ENCODE measurements at places on chromosomes 12 and 14.

- no peak for DNase-seq
These were observed 34.0 kb upstream of the CMKLR1 start for GRCh38 chr12:108373111-108373510.

DNA sequence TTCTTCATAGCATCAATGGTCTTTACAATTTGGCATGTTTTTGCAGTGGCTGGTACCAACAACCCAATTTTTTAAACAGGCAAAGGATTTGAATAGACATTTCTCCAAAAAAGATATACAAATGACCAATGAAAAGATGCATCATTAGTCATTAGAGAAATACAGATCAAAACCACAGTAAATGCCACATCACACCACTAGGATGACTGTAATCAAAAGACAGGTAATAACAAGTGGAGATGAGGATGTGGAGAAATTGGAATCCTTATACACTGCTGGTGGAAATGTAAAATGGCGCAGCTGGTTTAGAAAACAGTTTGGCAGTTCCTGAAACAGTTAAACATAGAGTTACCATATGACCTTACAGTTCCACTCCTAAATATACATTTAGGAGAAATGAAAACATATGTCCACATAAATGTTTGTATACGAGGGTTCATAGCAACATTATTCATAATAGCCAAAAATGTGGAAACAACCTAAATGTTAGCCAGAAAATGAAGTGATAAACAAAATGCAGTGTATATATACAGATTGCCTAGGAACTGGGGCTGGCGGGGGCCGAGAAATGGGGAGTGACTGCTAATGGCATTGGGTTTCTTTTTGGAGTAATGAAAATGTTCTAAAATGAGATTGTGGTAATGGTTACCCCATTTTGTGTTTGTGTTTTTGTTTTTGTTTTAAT, 55.2 kb downstream of the TGFB3 start:
- DNase-seq = no peak

- no peak for DNase-seq
These were observed 92.5 kb downstream of the SSPN start for GRCh38 chr12:26287671-26288381.

DNA sequence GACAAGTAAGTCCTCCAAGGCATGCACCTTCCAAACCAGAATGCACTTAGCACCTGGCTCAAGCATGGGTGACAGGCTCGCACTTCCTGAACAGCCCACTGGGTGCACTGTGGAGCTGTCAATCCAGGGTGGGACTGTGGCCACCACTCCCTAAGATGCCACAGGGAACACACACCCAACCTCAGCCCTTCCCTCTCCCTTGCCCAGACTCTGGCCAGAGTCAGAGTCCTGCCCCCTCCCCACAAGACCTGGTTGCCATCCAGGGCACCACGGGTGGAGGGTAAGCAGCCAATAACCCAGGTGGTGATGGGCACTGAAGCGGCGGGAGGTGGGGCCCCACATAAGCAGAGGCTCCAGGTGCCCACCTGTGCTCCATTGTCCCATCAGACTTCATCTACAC, 160.6 kb downstream of the MYRFL start:
- DNase-seq = no peak

DNA sequence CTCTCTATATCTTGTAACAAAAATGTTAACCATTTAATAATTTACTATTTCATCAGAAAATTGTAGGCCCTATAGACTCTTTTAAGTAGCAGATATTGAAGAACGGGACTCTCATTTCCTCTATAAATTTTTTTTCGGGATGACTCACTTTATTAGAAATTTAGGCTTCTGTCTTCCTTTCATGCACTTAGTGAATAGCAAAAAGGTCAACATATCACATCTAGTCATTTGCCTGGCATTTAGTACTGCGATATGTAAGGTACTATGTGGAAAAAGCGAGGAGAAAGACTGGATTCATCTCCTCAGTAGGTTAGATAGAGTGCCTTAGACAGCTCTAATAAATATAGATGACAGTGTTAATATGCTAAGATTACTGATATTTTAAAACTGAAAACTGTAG, 166.3 kb upstream of the PTPRQ start:
- DNase-seq = no peak

DNA sequence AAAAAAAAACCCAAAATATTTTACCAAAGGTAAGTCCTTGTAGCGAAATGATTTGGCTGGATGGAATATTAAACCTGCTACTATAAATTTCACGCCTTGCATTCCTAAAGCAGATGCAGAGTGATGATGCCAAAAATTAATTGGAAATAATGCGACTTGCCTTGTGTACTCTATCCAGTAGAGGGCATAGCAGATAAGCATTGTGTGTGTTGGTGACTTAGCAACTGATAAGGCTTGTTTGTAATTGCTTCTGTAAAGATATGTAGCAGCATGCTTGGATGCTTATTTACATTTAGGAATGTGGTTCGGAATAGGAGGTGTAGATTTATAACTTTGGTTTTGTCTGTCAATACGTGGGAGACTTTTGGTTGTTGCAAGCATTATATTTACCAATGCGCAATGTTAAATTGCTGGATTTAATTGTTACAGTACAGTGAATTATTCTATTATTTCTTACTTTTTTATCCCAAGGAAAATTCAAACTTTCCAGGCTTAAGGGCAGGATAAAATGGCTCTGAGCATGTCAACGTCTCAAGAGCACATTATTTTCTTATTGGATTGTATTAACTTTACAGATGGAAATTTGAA, 80.5 kb downstream of the TMEM260 start:
- DNase-seq = no peak

DNA sequence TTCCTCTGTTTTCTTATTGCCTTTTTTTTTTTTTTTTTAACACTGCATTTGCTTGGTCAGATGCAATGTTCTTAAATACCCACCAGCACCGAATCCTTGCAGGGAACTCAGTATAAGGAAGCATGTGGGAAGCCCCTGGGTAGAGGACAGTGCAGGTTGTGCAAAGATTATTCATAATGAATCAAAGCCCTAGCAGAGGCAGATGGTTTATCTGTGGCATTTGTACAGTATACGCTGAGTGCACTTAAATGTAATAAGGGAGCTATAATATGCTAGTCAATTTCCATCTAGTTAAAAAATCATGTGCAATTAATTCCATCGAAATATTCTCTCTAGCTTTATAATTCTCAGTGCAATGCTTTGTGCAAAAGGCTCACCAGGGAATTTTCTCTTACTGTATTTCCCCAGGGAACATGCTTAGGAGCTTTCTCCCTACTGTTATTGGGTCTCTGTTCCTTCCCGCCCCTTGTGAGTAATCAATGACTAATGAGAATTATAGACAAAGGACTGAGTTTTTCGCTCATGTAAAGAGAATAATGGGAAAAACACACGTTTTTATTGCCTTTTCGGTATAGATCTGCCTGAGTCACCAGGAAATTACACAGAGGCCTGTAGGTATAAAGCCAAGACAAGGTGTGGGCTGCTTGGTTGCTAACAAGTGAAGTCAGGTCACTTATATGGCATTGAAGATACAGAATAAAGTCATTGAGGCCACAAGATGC, 1214.3 kb upstream of the TMEM132C start:
- no peak for DNase-seq

GRCh38 chr14:82755923-82756322, 1222.3 kb upstream of the SEL1L start:
- DNase-seq = no peak

- no peak for DNase-seq
These were observed 91.9 kb downstream of the IGF1 start for GRCh38 chr12:102388469-102388868.

- no peak for DNase-seq
These were observed 113.3 kb downstream of the PRKD1 start for GRCh38 chr14:29814156-29815015.

- DNase-seq = no peak
These were observed 4.8 kb downstream of the ITGA7 start for GRCh38 chr12:55702861-55703260.

DNA sequence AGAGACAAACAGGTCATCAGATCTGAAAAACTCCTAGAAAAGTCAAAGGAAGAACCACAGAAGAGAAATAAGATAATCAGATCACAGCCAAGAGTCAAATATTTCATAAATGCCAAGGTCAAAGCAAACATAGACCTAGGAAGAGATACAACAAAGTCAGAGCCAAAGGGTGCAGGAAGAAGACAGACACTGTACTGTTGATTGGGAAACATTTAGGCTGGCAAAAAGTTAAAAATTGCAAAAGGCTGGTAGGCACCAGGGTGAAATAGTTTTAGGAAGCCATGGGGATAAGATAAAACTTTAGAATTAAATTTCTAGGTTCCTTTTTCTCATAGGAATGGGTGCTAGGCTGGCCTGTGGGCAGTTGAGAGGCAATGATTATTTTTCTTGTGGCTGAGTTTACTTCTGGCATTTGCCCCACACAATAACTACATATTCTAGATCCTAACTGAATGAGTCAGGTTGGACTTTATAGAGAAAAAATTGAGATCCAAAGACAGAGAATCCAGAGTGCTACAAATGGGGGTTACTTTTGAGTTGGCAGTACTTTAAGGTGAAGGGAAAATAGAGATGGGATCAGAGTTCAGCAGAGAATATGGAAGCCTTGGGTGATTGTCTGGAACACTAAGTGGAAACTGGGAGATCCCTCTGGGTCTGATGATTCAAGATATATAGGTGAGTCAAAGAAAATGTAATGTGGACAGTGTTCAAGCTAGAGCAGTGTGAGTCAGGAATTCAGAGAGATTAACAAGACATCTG, 215.5 kb downstream of the C12orf50 start:
- DNase-seq = no peak

GRCh38 chr12:83323866-83324265, 637.2 kb downstream of the TMTC2 start:
- no peak for DNase-seq

DNA sequence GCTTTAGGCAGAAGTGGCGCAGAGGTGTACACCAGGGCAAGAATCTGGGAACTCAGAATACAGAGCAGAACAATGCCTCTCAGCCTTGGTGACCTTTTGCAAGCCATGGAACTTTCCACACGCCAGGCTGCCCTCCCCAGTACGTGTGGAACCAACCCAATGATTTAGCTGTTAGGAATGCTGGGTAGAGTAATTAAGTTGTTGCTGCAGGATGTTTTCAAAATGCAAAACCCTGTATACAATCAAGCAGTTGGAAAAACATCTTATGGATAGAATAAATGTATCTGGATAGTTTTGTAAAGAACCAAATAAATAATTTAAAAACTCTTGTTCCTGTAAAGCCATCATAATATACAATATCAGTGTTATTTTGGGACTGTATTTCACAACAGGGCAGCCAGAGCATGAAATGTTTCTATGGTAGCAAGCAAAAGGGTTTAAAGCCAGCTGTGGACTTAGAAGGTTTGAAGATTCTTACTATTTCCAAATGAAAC, 19.4 kb downstream of the PPP1R36 start:
- no peak for DNase-seq

DNA sequence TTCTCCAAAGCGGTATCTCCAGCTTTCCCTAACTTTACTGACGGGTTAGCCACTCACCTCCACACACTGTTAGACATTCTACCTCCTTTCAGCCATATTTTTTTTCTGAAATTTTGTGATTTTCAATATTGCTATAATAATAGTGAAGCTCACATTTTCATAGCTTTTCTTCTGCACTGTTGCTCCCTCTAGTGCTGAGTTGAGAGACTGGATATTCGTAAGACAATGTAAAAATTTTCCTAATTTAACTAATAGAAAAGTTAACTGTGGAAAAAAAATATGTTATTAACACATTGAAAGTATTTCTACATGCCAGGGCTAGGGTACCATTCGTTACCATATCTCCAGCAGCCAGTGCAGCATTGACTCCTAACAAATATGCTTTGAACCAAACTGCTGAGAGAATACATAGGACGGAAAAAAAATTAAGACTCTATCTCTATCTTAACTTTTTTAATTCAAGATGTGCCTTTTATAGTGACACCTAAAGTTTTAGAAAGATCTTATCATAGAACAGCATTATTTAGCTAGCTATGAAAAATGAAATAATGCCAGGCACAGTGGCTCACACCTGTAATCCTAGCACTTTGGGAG, 48.7 kb upstream of the ABCC9 start:
- no peak for DNase-seq

DNA sequence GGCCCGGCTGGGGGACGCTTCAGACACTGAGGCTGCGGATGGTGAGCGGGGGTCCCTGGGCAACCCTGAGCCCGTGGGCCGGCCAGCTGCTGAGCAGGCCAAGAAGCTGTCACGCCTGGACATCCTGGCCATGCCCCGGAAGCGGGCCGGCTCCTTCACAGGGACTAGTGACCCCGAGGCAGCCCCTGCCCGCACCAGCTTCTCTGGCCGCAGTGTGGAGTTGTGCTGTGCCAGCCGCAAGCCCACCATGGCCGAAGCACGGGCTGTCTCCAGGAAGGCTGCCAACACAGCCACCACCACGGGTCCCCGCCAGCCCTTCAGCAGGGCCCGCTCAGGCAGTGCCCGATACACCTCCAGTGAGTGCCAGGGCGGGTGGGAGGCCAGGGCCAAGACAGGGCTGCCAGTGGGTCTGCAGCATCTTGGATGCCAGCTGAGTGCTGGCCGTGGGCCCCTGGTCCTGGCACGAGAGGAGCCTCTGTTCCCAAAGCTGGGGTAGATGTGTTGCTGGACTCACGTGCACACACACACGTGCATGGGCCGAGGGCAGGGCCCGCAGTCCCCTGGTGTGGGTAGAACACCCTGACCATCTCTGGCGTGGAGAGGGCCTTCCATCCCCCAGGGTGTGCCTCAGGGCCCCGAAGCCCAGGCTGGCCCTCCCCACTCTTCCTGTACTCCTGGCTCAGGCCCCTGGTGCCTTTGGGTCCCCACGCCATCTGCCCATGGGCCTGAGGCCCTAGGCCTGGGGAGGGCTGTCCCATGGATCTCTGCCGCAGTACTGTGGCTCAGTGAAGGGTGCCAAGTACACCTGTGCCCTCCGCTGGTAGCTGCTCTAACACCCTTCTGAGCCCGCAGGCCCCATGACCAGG, 22.8 kb downstream of the CEP170B start:
- DNase-seq = no peak

GRCh38 chr14:105168979-105169507, 467 bp upstream of the JAG2 start:
- no peak for DNase-seq

GRCh38 chr12:112162241-112162790, 37.0 kb downstream of the TRAFD1 start:
- DNase-seq = no peak

GRCh38 chr14:93183596-93184317, 940 bp downstream of the MOAP1 start:
- DNase-seq = no peak

GRCh38 chr14:76050797-76051392, 65.3 kb downstream of the IFT43 start:
- peak; percentile 29 for DNase-seq

DNA sequence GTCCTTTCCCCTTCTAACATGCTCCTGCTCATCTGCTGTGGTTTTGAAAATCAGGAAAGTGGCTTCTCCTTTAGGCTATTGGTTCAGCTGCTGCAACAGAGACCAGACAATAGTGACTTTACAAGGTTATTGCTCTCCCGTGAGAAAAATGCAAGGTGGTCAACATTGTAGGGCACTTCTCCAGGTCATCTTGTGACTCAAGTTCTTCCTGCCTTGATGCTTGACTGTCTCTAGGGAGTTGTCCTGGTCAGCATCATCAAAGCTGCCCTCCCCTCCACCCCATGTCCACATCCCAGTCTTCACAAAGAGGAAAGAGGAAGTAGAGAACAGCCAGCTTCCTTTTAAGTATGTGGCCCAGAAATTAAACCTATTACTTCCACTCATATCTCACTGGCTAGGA, 3.9 kb upstream of the TMEM63C start:
- DNase-seq = no peak
